Activated gamma-delta T cell treated with anti-CD3 and anti-CD28 coated beads, Interleukin-2, amount 50 U/mL, for 16 hours (primary cell): ENCODE measurements at places on chromosomes 5 and 9.

DNA sequence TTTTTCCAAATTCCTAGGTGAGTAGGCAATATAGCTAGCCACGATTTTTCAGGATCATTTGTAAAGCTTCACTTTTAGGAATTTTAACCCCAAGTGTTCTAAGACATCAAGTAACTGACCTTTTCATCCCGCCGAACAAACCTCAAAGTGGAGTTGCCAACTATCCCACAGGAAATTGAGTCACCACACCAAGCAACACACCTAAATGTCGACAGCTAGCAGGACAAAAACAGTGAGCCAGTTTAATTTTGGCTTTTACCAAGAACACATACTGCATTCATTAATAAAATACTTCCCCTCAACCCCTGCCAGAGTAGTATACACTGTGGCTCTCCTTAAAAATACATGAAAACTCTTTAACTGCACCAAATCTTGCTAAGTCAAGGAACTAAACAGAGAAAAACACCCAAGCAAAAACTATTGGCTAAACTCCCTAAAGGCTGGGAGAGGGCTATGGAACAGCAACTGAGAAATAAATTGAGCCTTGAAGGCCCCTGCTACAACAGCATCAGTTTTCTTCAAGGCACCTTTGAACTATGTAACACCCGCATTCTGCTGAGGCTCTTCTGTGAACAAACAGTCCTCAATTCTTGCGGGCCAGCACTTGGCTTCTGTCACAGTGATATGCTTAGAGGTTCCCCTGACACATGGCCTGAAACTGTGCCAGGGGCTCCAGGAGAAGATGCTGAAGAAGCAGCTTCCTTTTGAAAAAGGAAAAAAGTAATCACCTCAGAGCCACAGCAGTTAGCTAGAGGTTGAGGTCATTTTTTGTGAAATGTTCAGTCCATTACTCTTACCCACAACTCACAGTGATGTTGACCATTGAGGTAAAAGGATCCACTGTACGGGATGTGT is 459.6 kb downstream of the RAB3C start:
- no peak for DNase-seq

DNA sequence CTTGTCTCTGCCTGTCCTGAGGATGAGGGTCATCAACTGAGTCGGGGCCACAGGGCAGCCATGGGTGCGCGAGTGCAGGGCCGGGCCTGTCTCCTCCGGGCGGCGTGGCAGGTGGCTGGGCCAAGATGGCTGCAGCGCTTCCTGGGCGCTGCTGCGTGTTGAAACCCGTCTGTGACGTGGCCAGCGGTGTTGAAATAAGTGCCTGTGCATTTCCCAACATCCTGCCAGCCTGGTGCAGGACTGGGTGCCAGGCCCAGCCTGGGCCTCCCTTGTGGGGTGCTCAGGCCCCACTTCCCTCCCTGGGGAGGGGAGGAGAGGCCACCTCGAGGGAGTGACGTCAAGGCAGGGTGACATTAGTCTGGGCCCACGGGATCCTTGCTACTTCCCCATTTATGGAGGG is 45.5 kb downstream of the RXRA start:
- DNase-seq, result no peak

GRCh38 chr9:18911714-18912342 is 121.2 kb downstream of the SAXO1 start:
- no peak for DNase-seq

GRCh38 chr5:86977190-86977589 is 290.5 kb upstream of the RASA1 start:
- no peak for DNase-seq

- DNase-seq, result no peak
Observed at GRCh38 chr9:76562511-76562911, 103.5 kb downstream of the GCNT1 start.

GRCh38 chr5:146681585-146682105 is 165.7 kb upstream of the GPR151 start:
- DNase-seq, result no peak

DNA sequence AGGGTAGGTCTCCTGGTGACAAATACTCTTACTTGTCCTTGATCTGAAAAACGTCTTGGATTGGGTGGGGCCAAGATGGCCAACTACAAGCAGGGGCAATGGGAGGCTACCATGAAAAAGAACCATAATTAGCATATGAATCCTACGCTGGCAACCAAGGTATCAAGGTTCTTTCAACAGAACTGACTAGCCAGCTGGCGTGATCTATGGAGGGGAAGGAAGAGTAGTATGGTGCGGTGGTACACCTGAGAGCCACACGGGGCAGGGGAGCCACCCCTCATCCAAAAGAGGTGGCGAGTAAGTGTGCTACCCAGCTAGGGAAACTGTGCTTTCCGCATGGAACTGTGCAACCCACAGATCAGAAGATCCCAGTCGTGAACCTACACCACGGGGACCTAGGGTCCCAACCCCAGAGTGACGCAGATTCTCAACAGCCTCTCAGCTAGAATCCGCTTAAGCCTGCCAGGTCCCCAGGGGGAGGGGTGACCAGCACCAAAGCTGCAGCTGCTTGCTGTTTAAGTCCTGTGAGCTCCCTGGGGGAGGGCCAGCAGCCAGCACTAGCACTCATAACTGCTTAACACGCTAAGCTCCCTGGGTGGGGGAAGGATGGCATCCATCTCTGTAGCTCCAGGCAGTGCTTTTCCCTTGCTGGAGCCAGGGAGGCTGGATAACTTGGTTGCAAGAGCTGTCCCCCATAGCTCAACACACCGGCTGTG is 334.8 kb downstream of the FBXL17 start:
- no peak for DNase-seq

DNA sequence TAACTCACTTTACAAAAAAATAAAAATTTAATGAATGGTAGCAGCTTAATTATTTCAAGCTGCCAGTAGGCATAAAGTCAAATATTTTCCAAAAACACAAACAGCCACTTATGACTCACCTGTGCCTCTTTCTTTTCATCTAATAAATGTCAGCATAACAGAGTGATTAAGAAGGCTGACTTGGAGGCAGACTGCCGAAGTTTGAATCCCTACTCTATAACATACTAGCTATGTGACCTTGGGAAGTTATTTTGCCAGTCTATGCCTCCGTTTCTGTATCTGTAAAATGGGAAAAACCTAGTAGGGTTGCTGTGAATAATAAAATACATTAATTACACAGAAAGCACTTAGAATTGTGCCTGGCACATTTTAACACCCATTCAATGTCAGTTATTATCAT is 33.8 kb downstream of the FANCC start:
- DNase-seq, result no peak

GRCh38 chr9:18676525-18676924 is 202.6 kb downstream of the ADAMTSL1 start:
- DNase-seq, result no peak

- no peak for DNase-seq
Observed at GRCh38 chr9:127809540-127810377, 7.1 kb downstream of the FPGS start.

- no peak for DNase-seq
Observed at GRCh38 chr9:128910906-128911305, 9.9 kb upstream of the PHYHD1 start.

GRCh38 chr5:14848385-14848784 is 23.2 kb downstream of the ANKH start:
- DNase-seq, result no peak

DNA sequence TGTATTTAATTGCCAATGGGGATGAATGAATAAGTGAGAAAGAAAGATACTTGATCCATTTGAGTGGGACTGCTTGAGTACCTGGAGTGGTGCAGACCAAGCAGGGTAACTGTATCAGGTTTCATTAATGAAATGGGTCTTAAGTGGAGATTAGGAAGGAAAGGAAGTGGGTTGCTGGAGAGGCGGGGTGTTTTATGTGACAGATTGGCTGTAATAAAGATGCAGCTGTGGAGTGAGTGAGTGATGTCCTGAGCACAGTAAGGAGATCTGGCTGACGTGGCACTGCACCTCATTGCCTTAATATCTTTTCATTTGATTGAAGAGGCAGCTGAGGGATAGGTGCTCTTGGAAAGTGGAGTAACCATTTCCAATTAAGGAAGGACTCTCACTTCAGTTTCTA is 161.0 kb upstream of the CCDC152 start:
- no peak for DNase-seq

DNA sequence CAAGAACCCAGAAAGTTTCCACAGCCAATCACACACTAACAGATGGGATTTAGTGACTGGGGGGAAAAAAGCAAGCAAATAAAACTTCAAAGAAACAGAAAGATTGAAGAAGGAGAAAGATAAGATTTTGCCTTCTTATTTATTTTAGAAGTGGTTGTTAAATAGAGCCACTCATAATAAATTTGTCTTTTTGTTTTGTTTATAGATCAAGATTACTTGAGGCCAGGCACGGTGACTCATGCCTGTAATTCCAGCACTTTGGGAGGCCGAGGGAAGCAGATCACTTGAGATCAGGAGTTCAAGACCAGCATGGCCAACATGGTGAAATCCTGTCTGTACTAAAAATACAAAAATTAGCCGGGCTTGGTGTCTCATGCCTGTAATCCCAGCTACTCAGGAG is 94.9 kb upstream of the RANBP3L start:
- no peak for DNase-seq

- DNase-seq, result no peak
Observed at GRCh38 chr5:59660737-59661136, 232.8 kb downstream of the PDE4D start.

- DNase-seq, result no peak
Observed at GRCh38 chr9:98129451-98129881, 10.4 kb upstream of the TRIM14 start.

DNA sequence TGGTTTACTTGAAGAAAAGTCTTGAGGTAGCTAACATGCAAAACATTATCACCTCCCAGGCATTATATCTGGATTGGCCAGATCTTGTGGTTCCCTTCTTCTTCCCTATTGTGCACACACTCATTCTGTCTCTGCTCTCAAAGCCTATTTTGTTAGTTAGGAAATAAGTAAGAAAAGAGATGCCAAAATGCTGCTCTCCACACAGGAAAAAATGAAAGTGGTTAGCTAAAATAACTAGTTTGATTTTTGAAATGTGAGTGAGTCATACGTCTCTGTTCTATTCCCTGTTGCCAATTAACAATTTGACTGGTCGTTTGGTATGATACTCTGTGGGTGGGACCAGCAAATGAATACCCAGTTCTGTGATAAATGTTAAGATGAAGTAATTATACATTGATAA is 28.1 kb downstream of the LMNB1 start:
- no peak for DNase-seq

- no peak for DNase-seq
Observed at GRCh38 chr5:149453618-149454415, 74.7 kb upstream of the IL17B start.
